ENCODE measurements at places on chromosomes 3 and 15.

- no peak for DNase-seq
These were observed 308.6 kb downstream of the MECOM start for GRCh38 chr3:169354774-169355501.

DNA sequence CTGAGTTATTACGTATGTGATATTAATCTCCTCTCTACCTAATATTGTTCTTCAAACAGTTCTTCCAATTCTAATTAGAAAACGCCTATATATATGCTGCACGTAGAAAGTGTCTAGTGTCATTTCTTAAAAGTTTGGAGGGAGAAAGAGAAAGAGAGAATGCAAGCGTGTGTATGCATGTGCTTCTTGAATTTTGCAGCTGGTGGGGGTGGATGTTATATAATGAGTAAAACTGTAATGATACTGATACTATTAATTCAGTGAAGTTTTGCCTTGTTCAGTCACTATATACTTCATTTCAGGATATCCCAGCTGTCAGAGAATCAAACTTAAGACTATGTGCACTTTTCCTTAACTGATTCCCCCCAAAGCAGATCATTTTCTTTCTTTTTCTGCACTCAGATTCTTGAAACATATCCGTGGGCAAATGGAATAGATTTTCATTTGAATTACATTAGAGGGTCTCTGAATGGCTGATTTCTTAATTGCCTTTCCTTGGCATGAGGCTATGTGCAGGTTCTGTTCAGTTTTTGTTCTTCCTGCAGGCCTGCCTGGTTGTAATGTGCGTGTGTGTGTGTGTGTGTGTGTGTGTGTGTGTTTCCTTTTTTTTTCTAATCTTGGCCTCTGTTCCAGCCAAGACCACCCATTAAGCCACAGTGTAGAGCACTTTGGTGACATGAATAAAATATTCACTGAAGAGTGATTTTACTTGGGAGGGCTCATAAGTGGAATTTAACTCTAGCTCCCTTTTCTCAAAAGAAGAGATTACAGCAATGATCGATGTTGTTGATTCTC lies 617.5 kb downstream of the RBMS3 start:
- no peak for DNase-seq

DNA sequence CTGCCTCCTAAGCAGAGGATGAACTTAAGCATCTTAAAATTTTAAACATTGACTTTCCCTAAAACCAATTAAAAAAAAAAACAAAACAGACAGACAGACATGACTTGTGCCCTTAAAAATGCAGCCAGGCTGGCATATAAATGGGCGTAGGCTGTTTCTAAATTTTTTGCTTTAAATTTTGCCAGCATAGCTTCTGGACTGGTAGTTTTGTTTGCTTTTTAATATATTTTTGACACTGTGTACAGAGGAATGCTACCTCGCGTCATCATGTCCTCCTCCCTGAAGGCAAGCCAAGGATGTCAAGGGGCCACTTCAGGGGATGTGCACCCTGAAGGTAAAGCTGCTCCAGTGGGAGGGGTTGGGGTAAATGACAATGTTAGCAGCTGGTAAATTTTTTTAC lies 134.8 kb downstream of the PGPEP1L start:
- DNase-seq = no peak

- no peak for DNase-seq
These were observed 29.0 kb downstream of the CCDC33 start for GRCh38 chr15:74265046-74265639.

DNA sequence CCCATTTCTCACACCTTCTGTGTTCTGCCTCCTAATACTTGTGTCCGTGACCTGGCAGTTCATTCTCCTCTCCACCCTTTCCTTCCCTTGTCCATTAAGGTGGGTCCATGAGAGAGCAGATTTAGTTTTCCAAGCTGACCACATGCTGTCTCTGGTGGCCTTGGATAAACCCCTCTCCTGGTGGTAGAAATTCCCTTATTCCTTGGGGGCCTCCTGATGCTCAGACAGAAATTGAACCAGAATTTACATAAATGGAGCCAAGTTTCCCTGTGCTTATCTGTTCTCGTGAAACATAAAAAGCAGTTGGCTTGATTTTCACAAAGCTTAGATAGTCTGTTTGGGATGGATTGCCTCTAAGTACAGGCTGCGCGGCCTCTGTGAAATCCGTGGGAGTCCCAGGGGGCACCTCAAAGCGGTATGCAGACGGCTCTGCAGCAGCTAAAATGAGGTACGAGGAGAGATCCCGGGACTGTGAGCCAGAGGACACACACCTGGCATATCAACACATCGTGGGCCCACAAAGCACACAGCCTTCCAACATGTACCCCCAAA lies 101.0 kb upstream of the NMNAT3 start:
- DNase-seq = no peak

- DNase-seq = no peak
These were observed 17.8 kb downstream of the SPATA12 start for GRCh38 chr3:57078344-57078634.

DNA sequence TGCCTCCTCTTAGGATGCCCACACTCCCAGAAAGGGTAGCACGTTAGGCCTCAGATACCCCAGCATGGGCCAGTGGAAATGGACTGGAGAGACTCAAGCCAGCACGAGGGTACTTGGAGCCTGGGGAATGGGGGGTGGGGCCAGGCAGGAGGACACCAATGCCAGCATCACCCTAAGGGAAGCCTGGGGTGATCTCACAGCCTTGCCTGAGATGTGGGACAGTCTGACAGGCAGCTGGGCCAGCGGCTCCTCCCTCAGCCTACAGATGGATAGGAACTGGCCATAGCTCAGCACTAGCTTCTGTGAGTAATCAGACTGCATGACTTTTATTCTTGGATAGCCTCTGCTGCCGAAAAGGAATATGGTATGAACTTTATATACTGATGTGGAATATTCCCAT lies 59.6 kb upstream of the MRPS22 start:
- DNase-seq = no peak

DNA sequence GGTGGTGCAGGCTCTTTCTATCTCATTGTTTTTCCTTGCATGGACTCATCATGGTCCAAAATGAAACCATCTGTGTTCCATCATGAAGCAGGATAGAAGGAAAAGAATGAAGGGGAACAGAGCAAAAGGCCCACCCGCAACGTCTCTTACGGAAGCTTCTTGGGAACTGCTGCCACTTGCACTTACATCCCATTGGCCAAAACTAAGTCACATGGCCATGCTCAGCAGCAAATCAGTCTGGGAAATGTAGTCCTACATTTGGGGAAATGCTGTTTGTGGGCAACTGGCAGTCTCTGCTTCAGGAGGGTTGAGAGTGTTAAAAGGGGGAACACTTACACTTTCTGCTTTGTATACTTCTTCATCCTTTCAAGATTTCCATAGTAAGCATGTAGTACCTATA lies 191.6 kb downstream of the SV2B start:
- DNase-seq = no peak

GRCh38 chr15:40845511-40846284 lies 1.9 kb downstream of the SPINT1 start:
- no peak for DNase-seq

DNA sequence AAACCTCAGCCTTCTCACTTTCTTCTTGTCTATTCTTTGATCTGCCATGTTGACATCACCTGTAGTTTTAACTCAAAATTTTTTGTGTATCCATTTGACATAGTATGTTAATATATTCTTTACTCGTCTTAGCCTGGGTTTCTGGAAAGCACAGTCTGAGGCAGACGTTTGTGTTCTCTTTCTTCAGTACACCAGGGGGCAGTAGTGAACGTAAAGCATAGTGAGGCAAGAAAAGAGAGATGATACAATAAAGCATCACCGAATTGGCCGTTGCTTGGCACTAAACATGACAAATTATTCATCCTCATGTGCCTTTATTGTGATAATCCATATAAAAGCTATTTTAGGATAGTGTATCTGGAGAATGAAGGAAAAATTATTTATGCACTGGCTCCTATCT lies 141.0 kb upstream of the MYRIP start:
- no peak for DNase-seq

GRCh38 chr15:86506401-86506800 lies 426.7 kb downstream of the AGBL1 start:
- DNase-seq = no peak

DNA sequence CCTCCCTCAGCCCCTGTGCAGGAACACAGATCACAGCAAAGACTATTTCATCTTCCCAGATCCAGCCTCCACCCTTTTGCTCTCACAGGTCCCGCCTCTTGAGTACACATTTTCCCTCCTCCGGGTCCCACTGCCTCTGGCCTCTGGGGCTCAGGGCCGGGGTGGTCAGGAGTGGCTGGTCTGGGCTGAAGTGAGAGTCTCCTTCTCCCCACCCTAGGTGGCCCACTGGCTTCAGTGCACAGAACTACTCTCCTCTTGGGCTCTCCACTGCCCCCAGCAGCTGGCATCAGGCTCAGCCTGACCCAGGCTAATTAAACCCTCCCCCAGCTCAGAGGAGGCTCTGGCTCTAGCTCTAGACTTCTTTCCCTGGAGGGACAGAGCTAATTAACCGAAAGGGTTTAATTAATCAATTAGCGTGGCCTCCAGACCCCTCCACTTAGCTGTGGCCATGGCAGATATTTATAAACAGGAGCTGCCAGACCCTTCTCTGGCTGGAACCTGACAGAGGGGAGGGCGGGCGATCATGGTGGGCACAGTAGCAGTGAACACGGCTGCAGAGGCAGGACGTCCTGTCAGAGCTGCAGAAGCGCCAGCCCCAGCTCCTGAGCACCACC lies 15.1 kb downstream of the DUSP7 start:
- no peak for DNase-seq
